ENCODE measurements at places on chromosomes 2 and 18.

GRCh38 chr2:30271301-30271700 is 40.0 kb downstream of the LBH start:
- no peak for DNase-seq

DNA sequence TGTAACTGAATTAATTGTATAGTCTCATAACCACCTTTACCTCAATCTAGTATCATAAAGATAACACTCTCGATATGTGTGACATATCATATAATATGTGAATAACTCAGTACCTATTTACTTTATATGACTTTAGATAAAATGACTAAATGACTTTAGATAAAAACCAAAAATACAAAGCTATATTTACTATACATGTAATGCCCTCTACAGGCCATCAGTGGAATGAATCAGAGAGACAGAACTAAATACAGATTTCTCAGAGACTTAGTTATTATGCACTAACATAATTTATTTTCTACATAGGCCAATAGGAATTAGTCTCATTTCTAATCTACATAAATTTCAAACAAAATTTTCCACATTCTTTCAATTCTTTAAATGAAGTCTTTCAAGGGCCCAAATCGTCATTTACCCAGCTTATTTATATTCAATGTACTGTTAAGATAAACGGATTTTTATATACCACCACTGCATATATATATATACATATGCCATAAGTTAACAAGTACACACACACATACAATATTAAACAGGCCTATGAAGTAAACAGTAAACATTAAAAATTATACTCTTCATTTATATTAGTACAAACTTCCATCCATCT is 219.9 kb downstream of the EXOC6B start:
- no peak for DNase-seq

DNA sequence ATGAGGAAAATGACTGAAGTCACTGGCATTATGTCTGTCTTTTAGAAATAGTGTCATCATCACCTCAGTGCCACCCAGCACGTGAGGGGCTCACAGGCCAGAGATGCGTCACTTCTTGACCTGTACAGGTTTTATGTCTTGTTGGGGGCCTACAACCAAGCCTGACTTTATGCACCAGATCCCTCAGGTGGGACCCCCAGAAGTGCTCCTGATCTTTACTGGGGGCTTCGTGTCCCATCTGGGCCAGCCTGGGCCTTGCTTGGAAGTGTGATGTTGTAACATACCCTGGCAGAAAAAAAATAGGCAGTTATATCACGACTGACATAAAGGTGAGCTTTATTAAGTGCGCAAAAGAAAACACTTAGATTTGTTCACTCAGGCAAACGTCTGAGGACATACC is 21.5 kb upstream of the GNAL start:
- DNase-seq, result no peak

DNA sequence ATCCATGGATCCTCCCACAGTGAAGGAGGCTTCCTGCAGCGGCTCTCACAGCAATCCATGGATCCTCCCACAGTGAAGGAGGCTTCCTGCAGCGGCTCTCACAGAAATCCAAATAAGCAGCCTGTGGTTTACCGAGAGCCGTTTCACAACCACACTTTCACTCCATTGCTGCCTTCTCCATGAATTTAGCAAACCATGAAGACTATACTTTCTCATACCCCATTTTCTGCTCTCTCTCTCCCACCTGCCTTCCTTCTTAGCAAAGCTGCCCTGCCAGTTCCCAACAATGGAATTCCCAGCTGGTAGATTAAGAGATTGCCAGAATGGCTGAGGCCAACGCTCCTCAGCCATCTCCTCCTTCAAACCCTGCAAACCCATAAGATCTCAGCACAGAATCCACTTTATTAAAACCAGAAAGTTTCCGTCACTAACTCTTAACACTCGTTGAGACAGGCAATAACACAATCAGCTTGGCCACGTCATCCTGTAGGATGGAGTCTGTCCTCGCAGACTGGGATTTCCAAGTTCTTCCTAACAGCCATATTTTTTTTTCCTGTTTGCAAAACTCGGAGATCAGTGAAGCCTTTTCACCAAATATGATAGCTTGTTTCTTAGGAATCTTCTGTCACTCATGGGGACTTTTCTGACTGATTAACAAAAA is 162.2 kb downstream of the PXDN start:
- DNase-seq, result no peak

GRCh38 chr18:13620818-13621445 is 105.4 kb downstream of the FAM210A start:
- DNase-seq, result no peak

- peak; percentile 70 for DNase-seq
Observed at GRCh38 chr2:71291398-71291797, 40.2 kb upstream of the ZNF638 start.
